ENCODE measurements at places on chromosomes 3 and 15.

GRCh38 chr15:89002281-89002761 lies 85.9 kb upstream of the ABHD2 start:
- DNase-seq, result peak; percentile 96

DNA sequence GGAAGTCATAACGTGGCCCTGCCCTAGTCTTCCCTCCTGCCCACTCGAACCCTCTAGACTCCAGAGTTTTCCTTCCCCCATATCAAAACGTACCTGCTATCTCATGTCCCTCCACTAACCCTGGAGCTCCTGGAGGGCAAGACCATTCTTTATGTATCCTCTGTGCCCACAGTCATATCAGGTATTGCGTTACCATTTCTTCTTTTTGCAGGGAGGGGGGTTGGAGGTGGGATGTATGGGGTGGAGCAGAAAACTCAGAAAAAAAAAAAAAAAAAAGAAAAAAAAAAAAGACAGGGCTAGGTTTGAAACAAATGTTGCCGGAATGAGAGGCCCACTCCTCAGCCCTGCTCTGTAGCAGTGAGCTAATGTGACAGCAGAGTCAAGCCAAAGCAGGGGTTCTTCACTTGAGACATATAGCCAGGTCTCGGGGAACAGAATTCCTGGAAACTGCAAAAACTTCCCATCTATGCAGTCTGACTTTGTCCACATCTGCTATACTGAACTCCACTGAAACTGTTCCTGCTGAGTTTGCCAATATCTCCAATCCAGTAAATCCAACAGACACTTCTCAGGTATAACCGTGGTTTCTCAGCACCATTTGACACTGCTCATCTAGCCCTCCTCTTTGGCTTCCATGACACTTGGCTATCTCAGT lies 31.1 kb downstream of the PARP16 start:
- no peak for DNase-seq

DNA sequence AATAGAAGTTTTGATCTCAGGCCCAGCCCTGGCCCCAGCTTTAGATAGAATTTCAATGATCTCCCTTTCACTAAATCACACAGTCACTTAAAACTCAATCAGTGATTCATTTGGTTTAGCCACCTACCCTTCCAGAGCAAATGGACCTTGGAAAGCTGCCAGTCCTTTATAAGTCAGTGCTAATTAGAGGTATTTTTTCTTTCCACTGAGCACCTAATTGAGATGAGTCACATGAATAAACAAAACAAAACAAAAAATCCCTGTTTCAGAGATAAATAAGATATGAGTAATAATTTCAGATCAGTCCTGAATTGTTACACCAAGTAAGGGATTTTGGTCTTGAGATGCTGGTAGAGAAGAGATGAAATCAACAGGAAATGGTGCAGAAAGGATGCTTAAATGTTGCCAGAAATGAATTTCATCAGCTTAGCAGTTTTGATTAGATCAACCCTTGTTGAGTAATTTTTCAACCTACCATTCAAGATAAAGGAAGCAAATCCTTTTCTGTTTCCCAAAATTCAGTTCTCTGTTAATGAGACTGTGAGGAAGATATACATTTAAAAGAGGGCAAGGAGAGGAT lies 352.0 kb upstream of the COL8A1 start:
- DNase-seq, result peak; percentile 22

GRCh38 chr3:77325702-77326101 lies 285.8 kb downstream of the ROBO2 start:
- no peak for DNase-seq

DNA sequence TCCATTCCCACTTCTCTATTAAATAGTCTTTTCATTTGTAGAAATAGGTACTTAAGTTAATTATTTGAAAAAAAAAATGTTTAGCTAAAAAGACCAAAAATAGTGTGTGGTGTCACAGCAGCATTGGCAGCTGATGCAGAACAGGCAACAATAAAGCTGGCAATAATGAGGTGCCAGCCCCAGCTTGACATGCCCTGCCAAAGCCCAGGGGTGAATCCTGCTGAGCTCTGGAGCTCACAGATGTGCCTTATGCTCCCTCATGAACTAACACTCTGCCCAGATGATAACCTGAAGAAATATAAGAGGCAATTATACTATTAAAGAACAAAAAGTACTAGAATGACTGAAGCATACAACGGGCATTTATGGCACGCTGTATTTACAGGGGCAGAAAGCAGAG lies 63.8 kb downstream of the IGSF11 start:
- no peak for DNase-seq

- peak; percentile 56 for DNase-seq
Measured at GRCh38 chr3:115092220-115092791, 54.8 kb downstream of the ZBTB20 start.

GRCh38 chr3:134356411-134357040 lies 17.7 kb downstream of the AMOTL2 start:
- DNase-seq, result no peak

GRCh38 chr15:74889390-74889882 lies 406 bp upstream of the MPI start:
- DNase-seq, result peak; percentile 40

GRCh38 chr3:66362541-66362941 lies 138.3 kb downstream of the LRIG1 start:
- DNase-seq, result peak; percentile 80

GRCh38 chr15:85570336-85570735 lies 189.9 kb downstream of the AKAP13 start:
- no peak for DNase-seq

- no peak for DNase-seq
Measured at GRCh38 chr3:64675687-64676247, 12.0 kb downstream of the ADAMTS9 start.

DNA sequence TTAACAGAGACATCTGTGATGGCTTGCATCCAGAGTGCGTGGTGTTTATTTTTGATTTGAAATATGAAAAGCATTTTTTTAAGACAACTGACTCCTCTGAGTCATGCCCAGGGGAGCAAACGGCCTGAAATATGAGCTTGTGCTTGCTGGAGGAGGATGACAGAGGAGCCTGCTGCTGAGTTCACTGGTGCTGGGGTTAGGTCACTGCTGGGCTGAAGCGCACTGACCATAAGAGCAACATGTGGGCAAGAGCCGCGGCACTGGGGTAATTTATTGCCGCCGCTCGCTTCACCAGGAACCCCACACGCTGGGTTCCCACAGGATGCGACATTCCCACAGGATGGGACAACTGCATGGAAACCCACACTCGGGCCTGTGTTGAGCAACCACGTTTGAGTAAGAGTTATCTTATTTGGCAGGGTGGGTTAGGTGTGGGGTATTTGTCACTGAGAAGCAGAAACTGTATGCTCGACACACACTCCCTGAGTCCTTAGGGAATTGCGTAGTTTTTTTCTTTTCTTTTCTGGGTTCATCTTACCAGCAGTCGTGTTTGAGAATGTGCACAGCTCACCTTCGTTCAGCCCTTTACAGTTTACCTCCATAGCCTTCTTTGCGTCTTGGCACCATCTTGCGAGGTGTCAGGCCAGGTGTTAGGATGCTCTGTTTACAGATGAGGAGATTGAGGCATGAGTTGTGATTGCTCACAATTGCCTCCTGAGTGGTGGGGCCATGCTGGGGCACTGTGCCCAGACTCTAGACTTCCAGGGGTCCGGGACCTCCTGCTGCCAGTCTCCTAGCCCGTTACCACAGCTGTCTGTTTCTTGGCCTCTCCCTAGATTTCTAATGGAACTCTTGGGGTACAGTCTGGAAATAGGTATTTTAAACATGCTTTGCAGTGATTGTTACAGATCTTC lies 60.4 kb downstream of the SMAD3 start:
- DNase-seq, result peak; percentile 100

DNA sequence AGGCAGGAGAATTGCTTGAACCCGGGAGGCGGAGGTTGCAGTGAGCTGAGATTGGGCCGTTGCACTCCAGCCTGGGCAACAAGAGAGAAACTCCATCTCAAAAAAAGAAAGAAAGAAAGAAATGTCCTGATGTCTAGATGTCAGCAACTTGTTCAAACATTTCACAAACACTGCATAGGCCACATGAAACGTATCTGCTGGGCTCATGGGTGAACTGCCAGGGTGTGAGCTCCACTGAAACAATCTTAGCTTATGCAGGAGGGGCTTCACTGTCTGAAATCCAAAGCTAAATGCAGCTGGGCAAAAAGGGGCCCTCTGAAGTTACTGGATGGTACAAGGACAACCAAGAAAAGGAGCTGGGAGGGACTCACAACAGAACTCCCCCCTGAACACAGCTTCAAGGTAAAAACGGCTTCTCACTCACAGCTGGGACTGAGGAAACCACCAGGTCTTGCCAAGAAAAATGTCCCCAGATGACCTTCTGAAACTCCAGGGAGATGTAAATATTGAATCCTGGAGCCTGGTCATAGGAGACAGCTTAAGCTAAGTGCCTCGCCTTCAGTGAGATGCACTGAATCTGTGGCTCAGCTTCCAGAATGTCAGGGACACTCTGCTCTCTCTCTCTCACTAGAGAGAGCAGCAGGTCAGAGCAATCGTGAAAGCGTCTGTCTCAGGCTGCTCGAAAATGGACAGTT lies 31.9 kb downstream of the SEC61A1 start:
- peak; percentile 80 for DNase-seq

- peak; percentile 48 for DNase-seq
Measured at GRCh38 chr15:81001152-81002008, 657 bp downstream of the TLNRD1 start.
